ENCODE measurements at places on chromosomes 12 and 14.

- no peak for DNase-seq
Observed at GRCh38 chr14:68404146-68404527, 388.7 kb downstream of the ZFP36L1 start.

DNA sequence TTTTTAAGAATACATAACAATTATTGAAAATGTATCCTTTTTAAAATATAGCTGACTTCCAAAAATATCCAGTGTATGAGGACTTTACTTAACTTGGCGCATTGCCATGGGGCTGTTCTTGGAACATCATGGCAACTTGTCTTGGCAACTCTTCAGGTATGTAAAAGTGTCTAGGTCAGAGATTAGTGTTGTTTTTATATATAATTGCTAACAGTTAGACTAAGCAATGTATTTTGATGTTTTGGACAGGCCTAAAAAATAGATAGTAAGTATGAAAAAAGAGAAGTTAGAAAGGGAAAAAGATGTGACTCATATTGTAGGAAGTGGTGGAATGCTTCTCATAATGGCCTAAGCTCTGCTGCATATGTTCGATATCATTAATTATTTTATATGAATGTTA, 70.9 kb downstream of the MON2 start:
- DNase-seq = no peak

DNA sequence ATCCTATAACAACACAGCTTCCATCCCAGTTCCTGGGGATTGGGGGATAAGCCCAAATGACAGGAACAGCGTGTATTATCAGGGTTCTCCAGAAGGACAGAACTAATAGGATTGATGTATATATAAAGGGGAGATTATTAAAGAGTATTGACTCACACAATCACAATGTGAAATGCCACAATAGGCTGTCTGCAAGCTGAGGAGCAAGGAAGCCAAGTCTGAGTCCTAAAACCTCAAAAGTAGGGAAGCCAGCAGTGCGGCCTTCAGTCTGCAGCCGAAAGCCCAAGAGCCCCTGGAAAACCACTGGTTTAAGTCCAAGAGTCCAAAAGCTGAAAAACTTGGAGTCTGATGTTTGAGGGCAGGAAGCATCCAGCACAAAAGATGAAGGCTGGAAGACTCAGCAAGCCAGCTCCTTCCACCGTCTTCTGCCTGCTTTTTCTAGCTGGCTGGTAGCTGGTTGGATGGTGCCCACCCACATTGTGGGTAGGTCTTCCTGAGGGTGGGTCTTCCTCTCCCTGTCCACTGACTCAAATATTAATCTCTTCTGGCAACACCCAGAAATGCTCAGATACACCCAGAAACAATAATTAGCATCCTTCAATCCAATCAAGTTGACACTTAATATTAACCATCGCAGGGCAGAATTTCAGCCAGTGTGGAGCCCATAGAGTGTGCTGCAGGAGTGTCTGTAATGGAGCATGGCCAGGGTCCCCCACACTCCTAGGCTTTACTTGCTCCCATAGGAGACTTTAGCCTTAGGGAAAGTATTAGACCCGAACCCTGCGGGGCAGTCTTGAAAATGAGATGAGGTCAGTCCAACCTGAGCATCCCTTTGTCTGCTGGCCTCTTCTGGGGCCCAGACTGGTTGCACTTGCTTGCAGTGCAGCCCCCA, 111.1 kb downstream of the SINHCAF start:
- no peak for DNase-seq

DNA sequence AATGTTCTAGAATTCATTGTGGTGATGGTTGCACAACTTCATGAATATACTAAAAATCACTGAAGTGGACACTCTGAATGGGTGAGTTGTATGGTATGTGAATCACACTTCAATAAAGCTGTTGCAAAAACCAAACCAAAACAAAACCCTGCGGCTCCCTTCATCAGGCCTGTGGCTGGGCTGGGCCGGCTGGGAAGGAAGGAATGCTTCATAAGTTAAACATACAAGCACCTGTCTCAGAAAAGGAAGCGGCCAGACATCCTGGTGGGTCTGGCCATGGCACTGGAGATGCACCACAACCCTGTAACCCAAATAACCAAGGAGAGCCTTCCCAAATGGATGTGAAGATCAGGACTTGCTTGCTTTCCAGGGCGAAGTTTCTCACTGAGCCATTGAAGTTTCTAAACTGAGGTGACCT, 34.9 kb downstream of the TTC7B start:
- no peak for DNase-seq

- no peak for DNase-seq
Observed at GRCh38 chr12:96121271-96121711, 72.9 kb upstream of the ELK3 start.

GRCh38 chr14:73750531-73750901, 36.3 kb upstream of the PNMA1 start:
- DNase-seq = no peak

GRCh38 chr12:121903202-121903601, 14.6 kb downstream of the PSMD9 start:
- no peak for DNase-seq

GRCh38 chr12:68890701-68891113, 42.3 kb downstream of the CPM start:
- DNase-seq = no peak

DNA sequence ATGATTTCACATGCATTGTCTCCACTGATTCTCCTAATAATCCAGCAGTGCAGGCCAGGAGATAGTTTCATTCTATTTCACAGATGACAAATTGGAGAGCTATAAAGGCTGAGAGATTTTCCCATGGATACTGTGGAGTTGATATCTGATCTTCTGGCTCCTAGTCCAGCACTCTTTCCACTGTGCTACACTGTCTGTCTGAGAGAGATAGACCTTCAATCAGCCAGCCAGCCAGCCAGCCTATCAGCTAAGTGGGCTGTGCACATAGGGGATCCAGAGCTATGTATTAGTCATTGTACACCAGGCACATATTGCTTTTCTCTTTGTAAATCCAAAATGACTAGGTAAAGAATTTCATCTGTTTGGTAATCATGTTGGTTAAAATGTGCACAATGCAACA, 91.8 kb upstream of the ATP2B1 start:
- DNase-seq = no peak

GRCh38 chr14:73758392-73759182, 44.4 kb upstream of the PNMA1 start:
- peak; percentile 81 for DNase-seq

- no peak for DNase-seq
Observed at GRCh38 chr14:75274899-75275569, 3.6 kb upstream of the FOS start.

DNA sequence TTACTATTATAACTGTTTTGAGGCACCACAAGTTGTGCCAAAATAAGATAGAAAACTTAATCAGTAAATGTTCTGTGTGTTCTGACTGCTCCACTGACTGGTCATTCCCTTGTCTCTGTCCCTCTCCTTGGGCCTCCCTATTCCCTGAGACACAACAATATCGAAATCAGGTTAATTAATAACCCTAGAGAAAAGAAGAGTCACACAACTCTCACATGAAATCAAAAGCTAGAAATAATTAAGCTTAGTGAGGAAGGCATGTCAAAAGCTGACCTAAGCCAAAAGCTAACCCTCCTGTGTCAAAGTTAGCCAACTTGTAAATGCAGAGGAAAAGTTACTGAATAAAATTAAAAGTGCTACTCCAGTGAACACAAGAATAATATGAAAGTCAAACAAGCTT, 53.8 kb upstream of the CCDC196 start:
- DNase-seq = no peak

DNA sequence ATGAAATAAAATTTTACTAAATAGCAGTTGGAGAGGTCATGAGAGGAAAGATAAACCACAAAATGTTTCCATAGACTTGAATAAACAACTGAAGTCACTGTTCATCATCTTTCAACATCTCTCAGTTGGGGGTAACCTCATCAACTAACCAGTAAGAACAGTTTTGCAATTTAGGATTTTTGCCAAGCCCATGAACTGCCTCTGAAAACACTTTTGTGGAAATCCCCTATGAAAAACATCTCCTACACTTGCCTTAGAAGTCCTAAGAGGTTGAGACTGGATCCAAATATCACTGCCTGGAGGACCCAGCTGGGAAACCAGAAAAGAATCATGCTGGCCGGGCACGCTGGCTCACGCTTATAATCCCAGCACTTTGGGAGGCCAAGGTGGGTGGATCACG, 273.1 kb downstream of the C12orf50 start:
- no peak for DNase-seq

- no peak for DNase-seq
Observed at GRCh38 chr12:89499857-89500256, 24.7 kb downstream of the GALNT4 start.

GRCh38 chr12:55666508-55666907, 29.8 kb downstream of the OR10P1 start:
- DNase-seq = no peak

DNA sequence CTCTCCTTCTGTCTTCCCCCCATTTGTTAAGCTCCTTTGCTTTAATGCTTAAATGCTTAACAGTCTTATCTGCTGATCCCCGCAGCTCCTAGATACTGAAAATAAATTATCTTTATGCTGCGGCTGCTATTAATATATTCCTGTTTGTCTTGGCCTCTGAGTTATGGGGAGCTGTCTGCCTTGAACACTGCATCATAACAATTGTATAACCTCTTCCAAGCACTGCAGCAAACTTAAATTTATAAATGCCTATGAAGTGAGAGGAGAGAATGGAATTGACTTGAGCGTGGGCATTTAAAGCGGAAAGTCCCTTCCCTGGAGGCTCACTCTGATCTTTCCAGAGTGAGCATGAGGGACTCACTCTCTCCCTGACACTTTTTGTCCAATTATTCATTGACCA, 23.1 kb upstream of the DCP1B start:
- no peak for DNase-seq

DNA sequence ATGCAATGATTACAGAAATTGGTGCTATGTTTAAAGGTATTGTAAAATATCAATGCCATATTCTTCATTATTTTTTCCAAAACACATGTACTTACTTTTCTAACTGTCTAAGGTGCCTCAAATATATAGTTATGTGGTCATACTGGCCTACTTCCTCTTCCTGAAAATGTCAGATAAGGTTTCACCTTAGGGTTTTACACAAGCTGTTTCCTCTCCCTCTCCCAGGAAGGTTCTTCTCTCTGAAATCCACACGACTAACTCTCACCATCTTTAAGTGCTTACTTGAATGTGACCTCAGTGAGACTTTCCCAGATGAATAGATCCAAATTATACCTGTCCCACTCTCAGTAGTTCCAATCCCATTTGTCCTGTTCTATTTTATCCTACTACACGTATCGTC, 11.6 kb upstream of the CLEC4D start:
- no peak for DNase-seq

GRCh38 chr14:23646648-23647549, 10.7 kb downstream of the DHRS2 start:
- DNase-seq = no peak

GRCh38 chr14:74945261-74945851, 10.0 kb downstream of the PGF start:
- DNase-seq = no peak

GRCh38 chr14:89374908-89375307, 42.1 kb downstream of the FOXN3 start:
- DNase-seq = no peak

DNA sequence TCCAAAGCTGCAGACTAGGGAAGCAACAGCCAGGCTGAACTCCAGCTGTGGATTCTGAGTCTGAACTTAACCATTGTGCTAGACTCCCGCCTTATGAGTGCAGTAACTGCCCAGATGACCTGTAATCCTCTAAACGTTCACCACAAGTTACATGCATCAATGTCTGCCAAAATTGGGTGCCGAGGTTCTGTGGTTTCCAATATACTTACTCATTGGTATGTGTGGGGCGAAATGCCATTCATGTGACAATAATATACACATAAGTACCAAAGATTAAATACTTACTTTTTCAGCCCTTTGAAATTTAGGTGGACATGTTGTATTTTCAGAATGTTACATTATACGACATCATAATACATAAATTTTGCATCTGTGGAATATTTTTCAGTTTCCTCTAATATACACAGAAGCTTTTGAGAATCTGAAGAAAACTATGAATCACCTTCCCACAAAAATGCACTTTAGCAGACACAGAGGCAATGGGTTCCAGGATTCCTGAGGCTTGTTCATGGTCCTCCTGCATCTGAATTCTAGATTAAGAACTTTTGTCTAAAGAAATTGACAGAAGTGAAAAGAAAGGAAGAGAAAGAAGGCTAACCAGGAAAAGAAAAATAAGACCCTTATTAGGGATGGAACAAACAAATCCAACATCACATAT, 31.7 kb downstream of the GRIP1 start:
- no peak for DNase-seq

DNA sequence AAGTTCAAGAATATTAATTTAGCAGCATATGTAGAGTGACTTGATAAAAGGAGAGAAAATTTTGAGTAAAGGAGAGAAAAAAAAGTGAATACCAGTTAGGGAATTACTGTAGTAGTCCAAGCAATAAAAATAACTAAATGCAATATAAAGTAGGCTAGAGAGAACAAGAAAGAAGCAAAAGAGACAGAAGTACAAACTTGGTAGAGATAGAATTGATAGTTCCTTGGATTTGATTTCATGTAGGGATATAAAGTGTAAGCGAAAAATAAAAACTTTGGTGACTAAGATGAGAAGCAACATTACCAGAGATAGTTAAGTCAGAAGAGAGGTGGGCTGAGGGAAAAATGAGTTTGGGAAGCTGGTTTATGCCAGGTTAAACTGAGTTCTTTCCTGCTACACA, 252.4 kb downstream of the SEC23A start:
- DNase-seq = no peak

- no peak for DNase-seq
Observed at GRCh38 chr12:111686574-111687105, 787 bp downstream of the ACAD10 start.

- no peak for DNase-seq
Observed at GRCh38 chr12:114006482-114007425, 40.6 kb upstream of the RBM19 start.

GRCh38 chr12:54417712-54418440, 1.2 kb downstream of the ITGA5 start:
- peak; percentile 52 for DNase-seq

- DNase-seq = no peak
Observed at GRCh38 chr14:46769292-46769691, 117.7 kb upstream of the RPL10L start.

- peak; percentile 34 for DNase-seq
Observed at GRCh38 chr12:93982771-93983315, 165.5 kb upstream of the PLXNC1 start.

GRCh38 chr14:60839657-60840056, 105.1 kb downstream of the MNAT1 start:
- no peak for DNase-seq

- no peak for DNase-seq
Observed at GRCh38 chr14:96125536-96125935, 79.1 kb upstream of the BDKRB2 start.

Measured in activated T-cell treated with anti-CD3 and anti-CD28 coated beads, Interleukin-2, amount 50 U/mL, for 24 hours (primary cell).